ENCODE measurements at places on chromosomes 2 and 18. TPM values are rescaled to one million over a fixed set of nuclear protein-coding genes. Genes with fewer than 3 reads are reported as not detected.

DNA sequence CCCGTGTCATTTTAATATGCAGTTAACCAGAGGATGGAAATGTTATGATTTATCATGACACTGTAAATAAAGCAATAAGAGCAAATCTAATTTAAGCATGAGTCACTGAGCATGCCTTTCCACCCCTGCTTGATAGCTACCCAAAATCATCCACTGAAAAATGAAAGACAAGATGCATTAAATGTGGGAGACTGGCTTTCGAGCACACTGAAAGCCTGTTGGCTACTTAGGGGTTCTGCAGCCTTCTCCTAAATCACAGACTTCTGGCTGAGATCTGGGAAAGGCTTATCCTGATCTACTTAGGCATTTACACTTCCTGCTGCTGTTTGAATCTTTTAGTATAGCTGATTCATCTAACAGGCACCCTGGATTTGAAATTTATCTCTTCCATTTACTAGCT lies 778.3 kb upstream of the CDH7 start:
- DNase-seq: no peak

IL36G gene
- not detected for polyA plus RNA-seq

- DNase-seq: no peak
Measured at GRCh38 chr2:9462886-9463697, 11.3 kb upstream of the IAH1 start.

DNA sequence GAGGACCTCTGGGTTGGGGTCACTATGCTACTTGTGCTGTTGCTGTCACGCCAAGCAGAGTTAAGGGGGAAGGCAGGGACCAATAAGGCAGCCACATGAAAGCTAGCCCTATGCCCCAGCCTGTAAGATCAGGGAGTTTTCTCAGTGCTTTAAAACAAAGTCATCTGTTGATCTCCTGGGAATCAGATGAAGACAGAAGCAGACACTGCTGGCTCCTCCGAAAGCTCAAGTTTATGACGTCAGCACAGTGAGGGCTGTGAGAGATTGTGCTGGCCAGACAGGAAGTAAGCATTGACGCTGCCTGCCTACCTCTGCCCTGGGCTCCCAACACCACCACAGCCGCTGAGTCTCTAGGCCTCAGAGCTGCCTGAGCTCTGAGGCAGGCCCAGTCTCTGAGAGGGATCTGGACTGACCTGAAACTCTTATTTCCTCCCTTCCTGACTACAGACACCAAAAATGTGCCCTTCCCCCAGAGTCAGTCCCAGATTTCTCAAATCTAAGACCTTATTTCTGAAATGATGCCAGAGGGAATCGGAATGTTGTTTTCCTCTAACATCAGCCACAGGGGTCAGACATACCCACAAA lies 118.1 kb upstream of the EPAS1 start:
- DNase-seq: no peak

GRCh38 chr2:115292742-115293141 lies 850.3 kb downstream of the DPP10 start:
- no peak for DNase-seq

DNA sequence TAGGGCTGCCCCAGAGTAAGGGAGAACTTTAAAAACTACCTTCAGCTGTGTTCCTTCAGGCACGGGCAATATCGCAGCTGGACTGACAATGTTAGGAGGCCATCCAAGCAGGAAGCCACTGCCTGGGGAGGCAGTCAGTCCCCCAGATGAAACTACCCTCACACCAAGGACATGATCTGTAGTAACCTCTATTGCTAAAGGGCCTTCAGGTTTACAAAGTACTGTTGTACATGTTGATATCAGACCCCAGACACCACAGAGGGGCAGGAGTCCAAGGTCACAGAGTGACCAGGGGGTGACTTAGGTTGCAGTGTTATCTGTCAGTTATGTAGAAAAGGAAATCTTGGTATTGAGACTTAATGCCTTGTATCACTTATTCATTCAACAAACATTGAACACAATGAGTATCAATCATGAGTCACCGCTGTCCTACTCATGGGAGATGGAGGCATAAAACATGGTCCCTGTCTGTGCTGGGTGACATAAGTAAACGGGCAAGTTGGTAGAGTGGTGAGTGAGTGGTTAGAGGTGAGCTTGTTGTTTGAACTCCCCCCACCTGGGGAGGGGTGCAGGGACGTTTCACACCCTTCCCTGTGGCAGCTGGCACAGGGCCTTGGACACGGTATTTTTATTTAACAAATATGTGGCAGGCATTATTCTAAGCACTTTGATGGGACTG lies 7.1 kb downstream of the CABLES1 start:
- no peak for DNase-seq

HES6 gene
- polyA plus RNA-seq: 4.7 TPM

- DNase-seq: no peak
Measured at GRCh38 chr2:109321570-109321969, 192.6 kb downstream of the SH3RF3 start.

CCDC195 gene
- polyA plus RNA-seq: not detected

GRCh38 chr2:138000796-138001195 lies 36.5 kb downstream of the HNMT start:
- DNase-seq: no peak

GRCh38 chr2:778731-779350 lies 101.6 kb upstream of the TMEM18 start:
- DNase-seq: no peak

DNA sequence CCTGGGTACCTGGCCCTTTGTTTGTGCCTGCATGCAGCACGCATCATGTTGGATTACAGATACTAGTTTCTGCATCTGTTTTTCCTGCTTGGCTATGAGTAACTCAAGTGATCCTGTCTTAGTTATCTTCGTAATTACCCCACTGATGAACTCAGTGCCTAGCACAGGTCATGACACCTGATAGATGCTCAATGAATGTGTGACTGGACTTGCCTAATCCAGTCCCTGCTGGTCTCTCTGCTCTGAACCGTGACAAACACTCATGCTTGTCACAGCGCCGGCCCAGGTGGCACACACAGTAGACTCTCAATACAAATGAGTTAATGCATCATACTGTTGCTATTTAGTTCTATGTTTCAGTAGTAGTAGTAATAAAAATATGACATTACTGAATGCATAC lies 31.2 kb upstream of the NTSR2 start:
- no peak for DNase-seq

GRCh38 chr2:176137906-176138305 lies 8.4 kb downstream of the HOXD8 start:
- DNase-seq: no peak

GRCh38 chr2:74199871-74200305 lies 1.5 kb downstream of the MTHFD2 start:
- no peak for DNase-seq

DNA sequence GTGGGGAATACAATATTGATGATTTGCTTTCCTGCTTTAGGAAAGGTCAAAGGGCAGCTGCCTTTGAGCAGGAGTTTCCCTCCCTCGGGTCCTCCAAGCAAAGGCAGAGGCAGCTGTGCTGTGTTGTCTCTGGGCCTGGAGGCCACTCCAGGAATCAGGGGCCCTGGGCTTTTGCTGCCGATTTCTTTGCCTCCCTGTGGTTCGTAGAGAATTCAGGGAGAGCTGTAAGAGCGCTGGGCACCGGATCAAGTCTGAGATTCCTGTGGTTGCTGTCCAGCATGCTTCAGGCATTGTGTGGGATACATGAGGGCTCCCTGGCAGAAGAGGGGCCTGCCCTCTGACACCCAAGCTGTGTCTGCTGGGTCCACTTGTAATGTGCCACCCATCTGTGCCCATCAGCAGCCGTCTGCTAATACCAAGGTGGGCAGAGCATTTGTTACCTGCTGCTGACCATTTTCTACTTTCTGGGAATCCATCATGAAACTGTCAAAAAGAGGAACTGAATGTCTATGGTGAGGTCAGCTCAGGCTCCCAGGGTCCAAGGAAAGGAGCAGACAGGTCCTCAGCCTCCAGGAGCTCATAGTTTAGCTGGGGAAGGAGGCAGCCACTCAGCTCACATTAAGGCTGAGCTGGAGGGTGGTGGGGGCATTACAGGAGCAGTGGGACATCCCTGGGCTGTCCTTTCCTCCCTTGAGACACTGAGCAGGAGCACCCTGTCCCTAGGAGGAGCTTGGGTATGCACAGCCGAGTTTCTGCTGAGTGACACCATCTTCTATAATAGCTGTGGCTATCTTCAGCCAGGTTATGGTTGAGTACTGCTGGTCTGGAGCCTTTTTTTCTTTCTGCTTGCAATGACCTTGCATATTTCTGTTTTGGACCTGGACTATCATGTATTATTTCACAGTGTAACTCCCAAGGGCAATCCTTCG lies 68.5 kb downstream of the CTIF start:
- DNase-seq: no peak

- DNase-seq: no peak
Measured at GRCh38 chr2:69453475-69454129, 16.4 kb upstream of the NFU1 start.

UGT1A7 gene
- polyA plus RNA-seq: not detected

GRCh38 chr2:169711751-169712509 lies 17.7 kb downstream of the PHOSPHO2 start:
- DNase-seq: no peak

POTEJ gene
- 0.12 TPM for polyA plus RNA-seq
